Mucosa of gallbladder (tissue), 1 donor: ENCODE measurements at places on chromosomes 1 and 21. TPM values are rescaled to one million over a fixed set of nuclear protein-coding genes. Genes with fewer than 3 reads are reported as not detected.

The TLR5 gene
- total RNA-seq: 15.5 TPM

The DMRTA2 gene
- total RNA-seq: not detected

- DNase-seq: no peak
Observed at GRCh38 chr21:33080376-33080775, 10.4 kb downstream of the OLIG1 start.

- DNase-seq: no peak
Observed at GRCh38 chr1:161175771-161176453, 1.4 kb downstream of the B4GALT3 start.

- no peak for DNase-seq
Observed at GRCh38 chr1:163758977-163759670, 437.4 kb downstream of the NUF2 start.

DNA sequence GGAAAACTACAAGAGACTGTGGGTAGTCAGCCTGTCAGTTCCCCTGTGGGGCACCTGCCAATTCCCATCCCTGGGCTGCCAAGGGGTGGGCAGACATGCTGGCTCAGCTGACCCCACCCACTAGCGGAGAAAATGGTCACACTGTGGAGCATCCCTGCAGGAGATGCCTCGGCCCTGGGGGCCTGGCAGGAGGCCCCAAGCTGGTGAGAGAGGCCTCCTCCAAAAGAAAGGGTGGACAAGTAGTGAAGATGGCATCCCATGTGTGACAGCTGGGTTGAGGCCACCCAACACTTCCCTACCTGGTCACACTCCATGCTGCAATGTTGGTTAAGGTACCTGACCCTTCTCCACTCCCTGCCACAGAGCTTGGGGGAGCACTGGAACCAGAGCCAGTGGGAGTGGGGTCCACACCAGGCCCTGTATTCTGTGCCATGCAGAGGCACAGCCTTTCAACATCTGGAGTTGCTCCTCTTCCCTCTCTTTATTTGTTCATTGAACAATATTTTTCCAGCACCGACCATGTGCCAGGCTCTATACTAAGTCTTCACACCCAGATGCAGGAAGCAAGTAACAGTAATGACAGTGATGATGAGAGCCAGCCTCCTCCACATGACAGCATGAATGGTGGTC lies 59.5 kb downstream of the KLHDC7A start:
- DNase-seq: no peak

DNA sequence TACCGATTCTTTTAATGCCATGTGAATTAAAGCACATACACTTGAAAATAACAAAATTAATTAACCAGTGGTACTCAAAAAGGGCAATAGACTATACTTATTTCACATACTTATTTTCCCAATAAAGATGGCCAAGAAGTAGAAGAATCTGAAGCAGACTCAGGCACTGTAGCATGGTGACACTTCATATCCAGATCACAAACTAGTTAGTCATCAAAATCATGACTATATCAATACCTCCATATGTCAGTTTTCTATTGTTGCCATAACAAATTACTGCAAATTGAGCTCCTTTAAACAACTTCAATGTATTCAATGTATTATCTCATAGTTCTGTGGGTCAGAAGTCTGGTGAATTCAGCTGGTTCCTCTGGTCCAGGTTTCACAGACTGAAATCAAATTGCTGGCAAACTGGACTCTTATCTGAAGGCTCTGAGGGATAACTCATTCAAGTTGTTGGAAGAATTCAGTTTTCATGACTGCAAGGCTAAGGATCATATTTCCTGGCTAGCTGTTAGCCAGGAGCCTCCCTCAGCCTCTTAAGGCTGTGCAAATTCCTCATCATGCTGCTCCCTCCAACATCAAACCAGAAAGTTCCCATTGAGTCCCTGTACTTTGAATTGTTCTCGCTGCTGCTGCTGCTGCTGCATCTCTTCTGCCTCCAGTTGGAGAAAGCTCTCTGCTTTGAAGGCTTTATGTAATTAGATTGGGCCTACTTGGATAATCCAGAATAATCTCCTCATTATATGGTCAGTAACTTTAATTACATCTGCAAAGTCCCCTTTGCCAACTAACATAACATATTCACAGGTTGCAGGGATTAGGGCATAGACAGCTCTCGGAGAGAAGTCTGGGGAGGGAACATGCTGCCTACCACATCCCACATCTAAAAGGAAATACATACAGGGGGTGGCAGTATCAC lies 91.5 kb downstream of the MRPL39 start:
- no peak for DNase-seq
